Islet precursor cell (in vitro differentiated cells): ENCODE measurements at places on chromosomes 1 and 21.

- peak; percentile 60 for DNase-seq
These were observed 8.7 kb downstream of the CTXND2 start for GRCh38 chr1:150895618-150896017.

DNA sequence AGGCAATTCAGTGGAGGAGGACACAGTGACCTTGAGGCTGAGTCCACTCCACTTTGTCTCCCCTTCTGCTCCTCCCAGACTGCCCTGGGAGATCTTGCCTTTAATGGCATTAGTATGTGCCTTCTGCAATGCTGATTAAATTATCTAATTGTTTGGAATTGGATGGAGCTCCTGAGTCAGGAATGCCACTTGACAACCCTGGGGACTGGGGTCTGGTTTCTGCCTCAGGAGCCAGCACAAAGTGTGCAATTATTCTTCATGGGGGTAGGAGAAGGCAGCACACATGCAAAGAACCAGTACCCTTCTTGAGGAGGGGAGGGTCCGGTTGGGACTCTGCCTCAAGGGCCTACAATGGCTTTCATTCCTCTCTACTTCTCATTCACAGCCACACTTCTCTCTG is 11.9 kb upstream of the PLXNA2 start:
- DNase-seq = peak; percentile 93

DNA sequence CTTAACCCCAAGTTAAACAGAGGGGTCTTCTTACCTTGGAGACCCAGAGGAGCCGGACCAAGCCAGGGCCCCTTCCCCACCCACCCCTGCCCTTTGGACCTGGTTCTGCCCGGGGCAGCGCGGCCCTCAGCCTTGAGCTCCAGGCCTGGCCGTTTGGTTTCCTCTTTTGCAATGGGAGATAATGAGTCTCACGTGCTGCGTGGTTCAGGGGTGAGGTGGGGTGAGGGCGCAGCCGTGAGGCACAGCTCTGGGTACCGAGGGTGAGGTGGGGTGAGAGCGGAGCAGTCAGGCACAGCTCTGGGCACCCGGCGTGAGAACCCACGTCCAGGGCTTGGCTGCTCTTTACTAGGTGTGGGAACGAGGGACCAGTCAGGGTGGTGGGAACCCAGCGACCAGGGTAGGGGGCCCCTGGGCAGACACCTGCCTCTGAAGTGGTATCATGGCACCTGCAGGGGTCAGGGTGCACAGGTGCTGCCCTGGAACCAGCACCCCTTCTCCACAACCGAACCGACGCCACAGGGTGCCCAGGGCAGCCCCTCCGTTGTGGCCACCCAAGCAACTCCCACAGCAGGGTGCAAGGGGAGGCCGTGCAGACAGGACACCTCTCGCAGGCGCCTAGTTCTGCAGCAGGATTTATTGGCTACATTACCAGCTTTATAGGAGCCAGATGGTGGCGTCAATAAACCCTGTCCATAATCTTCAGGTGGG is 182.2 kb downstream of the PRDM16 start:
- DNase-seq = no peak

DNA sequence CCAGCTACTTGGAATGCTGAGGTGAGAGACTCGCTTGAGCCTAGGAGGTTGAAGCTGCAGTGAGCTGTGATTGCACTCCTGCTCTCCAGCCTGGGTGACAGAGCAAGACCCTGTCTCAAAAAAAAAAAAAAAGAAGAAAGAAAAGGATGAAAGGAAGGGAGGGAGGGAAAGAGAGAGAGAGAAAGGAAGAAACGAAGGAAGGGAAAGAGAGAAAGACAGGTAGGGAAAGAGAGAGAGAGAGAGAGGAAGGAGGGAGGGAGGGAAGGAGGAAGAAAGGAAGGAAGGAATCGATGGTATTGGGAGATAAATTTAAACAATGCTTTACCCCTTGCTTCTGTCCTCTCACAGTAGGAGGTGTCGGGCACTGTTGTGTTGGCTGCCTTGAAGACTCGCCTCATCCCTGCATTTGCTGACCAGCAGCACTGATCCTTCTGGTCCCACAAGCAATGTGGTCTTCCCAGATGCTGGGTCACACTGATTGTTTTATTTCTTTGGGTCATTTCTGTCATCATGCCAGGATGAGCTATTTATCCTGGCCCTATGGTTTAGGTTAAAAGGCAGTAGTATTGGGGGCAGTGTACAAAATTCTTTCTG is 30.9 kb downstream of the GPR137B start:
- no peak for DNase-seq

DNA sequence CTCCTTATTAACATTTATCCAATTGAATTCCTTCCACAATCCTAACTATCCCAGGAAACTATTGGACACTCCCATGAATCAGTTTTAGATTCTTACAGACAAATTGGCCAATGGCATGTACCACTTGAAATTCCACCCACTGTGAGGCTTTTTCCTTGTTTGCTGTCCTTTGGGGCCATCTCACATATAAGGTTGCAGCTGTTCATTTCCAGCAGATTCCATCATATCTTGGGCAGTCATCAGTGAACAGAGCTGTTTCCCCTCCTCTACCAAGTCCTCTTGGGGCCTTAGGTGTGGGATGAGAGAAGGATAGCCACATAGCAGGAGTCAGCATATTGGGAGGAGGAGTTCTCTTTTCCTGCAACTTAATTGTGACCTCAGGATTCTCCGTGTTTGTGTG is 109.1 kb downstream of the HHAT start:
- DNase-seq = no peak

DNA sequence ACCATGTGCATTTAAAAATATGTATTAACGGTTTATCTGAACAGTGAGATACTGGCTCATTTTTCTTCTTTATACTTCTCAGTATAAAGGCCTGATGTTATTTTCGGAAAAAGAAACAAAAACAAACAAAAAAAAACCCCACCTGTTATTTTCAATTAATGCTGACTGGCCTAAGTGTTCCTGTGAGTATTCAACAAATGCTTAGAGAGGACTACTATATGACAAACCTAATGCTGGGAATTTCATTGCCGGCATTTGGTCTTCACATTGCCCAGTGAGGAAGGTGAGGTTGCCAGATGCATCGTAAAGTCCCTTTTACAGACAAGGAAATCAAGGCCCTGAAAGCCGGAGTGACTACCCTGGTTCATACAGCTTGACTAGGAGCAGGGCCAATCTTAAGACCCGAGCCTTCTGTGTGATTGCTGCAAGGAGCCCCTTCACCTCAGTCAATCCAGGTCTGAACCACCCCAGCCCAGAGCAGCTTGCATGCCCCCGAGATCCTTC is 599 bp downstream of the MRPL24 start:
- no peak for DNase-seq
